CD4-positive, alpha-beta T cell treated with Interleukin-2 at 100 ng/mL for 4 hours (primary cell): ENCODE measurements at places on chromosomes 6 and 20.

- DNase-seq = no peak
Measured at GRCh38 chr20:36792422-36792821, 18.9 kb upstream of the DSN1 start.

DNA sequence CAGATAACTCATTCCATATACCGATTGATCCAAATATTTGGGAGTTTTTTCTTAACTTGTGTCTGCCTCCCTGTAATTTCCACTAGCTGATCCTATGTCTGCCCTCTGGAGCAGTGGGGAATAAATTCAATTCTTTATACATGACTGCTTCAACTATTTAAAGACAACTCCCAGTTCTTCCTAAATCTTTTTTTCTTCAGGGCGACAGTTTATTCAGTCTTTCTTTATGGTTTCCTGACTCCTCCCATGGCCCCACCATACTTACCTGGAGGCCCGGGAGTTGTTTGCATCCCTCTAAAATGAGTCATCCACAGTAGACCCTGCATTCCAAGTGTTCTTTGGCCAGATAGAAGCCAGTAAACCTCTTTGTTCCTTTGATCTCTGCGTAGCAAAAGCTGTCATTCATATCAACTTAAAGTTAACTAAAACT, 73.6 kb downstream of the LCA5 start:
- DNase-seq = no peak

DNA sequence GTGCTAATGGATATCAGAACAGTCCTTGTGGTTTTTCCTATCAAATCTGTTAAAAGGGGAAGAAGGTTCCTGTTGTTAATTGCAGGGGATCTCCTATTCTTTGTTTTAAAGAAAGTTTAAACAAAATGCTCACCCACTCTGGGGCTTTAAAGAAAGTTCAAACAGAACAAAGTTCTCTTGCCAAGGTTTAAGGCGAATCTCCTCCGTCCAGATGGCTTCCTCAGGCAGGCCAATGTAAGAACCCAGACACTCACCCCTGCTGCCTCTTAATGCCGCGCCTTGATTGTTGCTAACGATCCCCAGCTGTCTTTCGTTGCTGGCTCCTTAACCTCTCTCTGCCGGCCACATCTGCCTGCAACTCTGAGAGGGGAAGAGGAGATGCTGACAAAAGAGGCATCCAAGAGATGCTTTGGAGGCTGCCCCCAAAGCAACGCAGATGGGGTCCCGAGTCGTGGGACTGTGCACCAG, 235.0 kb upstream of the PRDM1 start:
- no peak for DNase-seq

DNA sequence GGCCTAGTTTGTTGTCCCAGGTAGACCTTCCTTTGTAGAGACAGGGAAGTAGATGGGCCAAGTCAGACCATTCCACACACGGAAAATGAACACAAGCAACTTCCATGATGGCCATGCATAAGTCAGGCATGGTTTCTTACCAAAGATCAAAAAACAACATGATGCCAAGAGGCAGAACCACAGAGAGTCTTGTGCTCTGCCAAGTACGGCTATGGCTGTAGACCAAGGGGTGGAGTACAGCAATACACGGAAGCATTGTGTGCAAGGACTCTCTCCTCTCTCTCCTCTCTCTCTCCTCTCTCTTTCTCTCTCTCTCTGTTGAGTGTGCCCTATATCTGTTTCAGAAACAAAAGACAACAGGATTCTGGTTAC, 4.8 kb upstream of the DUSP22 start:
- DNase-seq = no peak

GRCh38 chr6:15001326-15001910, 244.5 kb upstream of the JARID2 start:
- DNase-seq = no peak

GRCh38 chr6:46323966-46324622, 153.3 kb upstream of the ENPP5 start:
- no peak for DNase-seq
